ENCODE measurements at places on chromosomes 13 and 19.

- peak; percentile 51 for DNase-seq
Measured at GRCh38 chr13:75636436-75637180, 478 bp downstream of the LMO7 start.

DNA sequence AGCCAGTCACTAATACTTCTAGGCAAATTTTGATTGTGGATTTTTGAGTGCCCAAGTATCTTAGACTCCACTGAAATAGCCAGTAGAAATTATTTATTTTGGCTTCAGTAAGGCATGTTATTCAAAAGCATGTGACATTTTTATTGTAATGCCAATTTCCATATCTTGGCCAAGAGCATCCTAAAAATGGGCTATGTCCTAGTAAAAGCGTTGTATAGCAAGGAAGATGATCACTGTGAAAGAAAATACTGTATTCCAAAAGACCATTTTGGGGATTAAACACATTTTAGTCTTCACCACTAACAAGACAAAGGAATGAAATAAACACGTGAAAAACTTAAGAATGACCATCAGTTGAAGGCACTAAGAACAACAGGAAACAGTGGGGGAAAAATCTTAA lies 149.1 kb downstream of the NUFIP1 start:
- DNase-seq: no peak

GRCh38 chr13:42280537-42280936 lies 8.6 kb downstream of the AKAP11 start:
- no peak for DNase-seq

GRCh38 chr13:73782450-73783449 lies 351.5 kb downstream of the KLF12 start:
- no peak for DNase-seq

- DNase-seq: peak; percentile 46
Measured at GRCh38 chr19:41821003-41821735, 23.3 kb downstream of the LYPD4 start.

- DNase-seq: no peak
Measured at GRCh38 chr13:24505756-24506155, 6.8 kb downstream of the PARP4 start.
